ENCODE measurements at places on chromosomes 3 and 15.
A peak's percentile ranks its signal among the peaks of the same experiment; 100 is the strongest.

DNA sequence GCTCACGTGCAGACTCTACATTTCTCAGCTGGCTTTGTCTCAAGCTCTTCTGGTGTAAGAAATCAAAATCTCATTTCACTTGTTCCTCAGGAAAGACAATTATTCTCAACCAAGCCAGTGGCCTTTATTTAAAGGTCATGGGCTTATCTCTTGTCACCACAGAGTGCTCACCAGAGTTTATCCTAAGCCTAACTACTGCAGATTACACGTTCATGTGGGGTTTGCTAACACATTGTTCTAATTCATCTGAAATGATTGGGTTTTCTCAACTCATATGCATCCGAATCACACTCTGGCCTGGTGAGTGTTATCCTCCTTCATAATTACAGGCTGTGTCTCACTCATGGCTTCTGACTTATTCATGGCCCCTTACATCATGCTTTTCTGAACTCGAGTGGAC lies 83.3 kb upstream of the TSC22D2 start:
- H3K27ac ChIP-seq, result no peak overlapping the region
- no peaks in the 10 kb centered on the region for H3K27me3 ChIP-seq
- H3K4me3 ChIP-seq, result no peak overlapping the region
- H3K36me3 ChIP-seq, result no peaks in the 10 kb centered on the region

- H3K36me3 ChIP-seq, result no peaks in the 10 kb centered on the region
- H3K27ac ChIP-seq, result no peak overlapping the region
- no peak for DNase-seq
- H3K4me3 ChIP-seq, result no peak overlapping the region
- H3K4me1 ChIP-seq, result no peaks in the 10 kb centered on the region
- H3K27me3 ChIP-seq, result no peaks in the 10 kb centered on the region
These were observed 530.9 kb upstream of the TGFBR2 start for GRCh38 chr3:30075514-30075913.

DNA sequence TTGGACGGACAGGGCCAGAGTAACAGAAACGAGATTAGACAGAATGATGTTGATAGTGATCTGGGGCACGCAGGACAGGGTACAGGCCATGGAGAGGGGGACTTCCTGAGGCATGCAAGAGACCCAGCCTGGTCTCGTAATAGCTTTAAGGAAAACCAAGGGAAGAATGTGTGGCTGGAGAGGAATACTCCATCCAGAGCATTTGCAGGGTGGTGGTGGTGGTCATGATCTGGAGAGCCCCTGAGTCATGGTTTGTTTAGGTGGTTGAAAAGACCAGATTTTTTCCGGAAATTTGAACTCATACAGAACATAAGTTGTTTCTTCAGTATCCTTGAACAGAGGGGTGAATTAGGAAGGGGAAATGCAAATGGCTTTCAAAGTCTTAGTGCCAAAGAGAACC lies 138.5 kb downstream of the DUT start:
- DNase-seq, result no peak
- no peak overlapping the region for H3K4me3 ChIP-seq
- no peaks in the 10 kb centered on the region for H3K27me3 ChIP-seq
- H3K4me1 ChIP-seq, result peaks cover 11% of the 10 kb centered on the region
- H3K27ac ChIP-seq, result no peak overlapping the region

GRCh38 chr15:39784125-39784524 lies 1.5 kb upstream of the FSIP1 start:
- DNase-seq, result no peak
- H3K36me3 ChIP-seq, result no peaks in the 10 kb centered on the region
- peaks cover 28% of the 10 kb centered on the region for H3K4me1 ChIP-seq
- H3K27me3 ChIP-seq, result no peaks in the 10 kb centered on the region
- no peak overlapping the region for H3K4me3 ChIP-seq

DNA sequence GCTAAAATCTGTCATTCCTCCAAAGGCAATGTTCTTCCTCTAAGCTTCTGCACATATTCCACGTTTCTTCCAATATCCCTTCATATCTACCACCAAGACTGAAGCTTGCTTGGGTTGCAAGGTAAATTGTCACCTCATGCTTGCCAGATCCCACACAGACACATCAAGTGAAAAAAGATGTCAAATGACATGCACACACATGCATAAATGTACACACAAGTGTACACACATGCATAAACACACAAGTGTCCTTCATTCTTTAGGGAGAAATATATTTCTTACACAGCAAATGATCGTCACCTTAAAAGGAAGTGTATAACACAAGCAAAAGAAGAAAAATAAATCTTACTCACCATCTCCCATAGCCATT lies 59.4 kb downstream of the CLASP2 start:
- no peak for DNase-seq
- peaks cover 14% of the 10 kb centered on the region for H3K4me1 ChIP-seq
- H3K27ac ChIP-seq, result no peak overlapping the region
- H3K4me3 ChIP-seq, result no peak overlapping the region
- no peaks in the 10 kb centered on the region for H3K27me3 ChIP-seq
- H3K36me3 ChIP-seq, result no peaks in the 10 kb centered on the region

- H3K4me1 ChIP-seq, result no peaks in the 10 kb centered on the region
- no peaks in the 10 kb centered on the region for H3K36me3 ChIP-seq
- DNase-seq, result no peak
- H3K27ac ChIP-seq, result no peak overlapping the region
- no peaks in the 10 kb centered on the region for H3K27me3 ChIP-seq
- H3K4me3 ChIP-seq, result no peak overlapping the region
These were observed 38.7 kb downstream of the C3orf38 start for GRCh38 chr3:88188436-88188835.

DNA sequence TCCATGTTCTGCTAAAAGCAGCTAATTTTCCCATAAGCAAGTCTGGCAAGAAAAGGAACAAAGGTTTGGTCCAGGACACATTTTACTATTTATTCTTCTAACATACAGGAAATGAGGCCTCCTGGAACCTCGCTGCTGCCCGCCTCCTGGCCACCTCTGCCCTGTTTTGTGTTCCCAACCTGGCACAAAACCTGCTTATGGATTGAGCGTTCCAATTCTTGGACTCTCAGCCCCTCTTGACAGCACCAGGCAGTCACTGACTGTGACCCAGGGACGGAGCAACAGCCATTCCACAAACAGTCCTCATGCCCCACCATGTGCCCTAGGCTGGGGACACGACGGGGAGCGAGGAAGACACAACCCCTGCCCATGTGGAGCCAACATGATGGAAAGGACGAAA lies 11.6 kb upstream of the SSUH2 start:
- H3K27ac ChIP-seq, result no peak overlapping the region
- DNase-seq, result no peak
- H3K36me3 ChIP-seq, result no peaks in the 10 kb centered on the region

DNA sequence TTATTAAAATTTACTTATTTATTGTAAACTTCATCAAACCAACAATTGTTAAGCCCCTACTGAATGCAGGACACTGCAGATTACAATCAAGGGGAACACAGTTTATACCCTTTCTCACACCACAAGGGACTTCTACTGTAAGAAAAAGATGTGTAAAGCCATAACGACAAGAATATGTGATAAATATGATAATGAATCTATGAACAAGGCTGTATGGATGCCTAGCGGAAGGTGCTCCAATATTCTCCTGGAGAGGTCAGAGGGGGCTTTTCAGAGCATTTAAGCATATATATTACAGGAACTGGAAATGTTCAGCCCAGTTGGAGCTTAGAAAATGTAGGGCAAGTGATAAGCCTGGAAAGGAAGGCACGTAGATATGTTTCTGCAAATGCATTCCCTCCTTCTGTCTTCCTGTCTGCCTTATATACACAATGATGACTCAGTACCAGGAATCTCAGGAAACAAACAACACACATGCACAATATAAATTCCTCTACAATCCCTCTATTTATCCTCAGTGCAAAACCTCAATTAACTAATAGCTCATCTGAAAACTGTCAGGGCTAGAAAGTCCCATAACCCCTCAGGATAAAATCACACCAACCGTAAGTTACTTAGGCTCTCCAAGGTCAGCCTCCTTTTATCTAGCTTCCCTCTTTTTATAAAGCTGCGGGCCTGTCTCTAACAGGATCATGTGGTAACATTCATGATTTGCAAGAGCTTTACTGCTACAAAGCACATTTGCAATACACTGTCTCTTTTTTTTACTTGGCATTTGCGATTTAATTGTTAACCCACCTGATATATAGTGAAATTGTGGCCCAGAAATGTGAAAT lies 393.1 kb downstream of the LPP start:
- no peak overlapping the region for H3K4me3 ChIP-seq
- no peaks in the 10 kb centered on the region for H3K27me3 ChIP-seq
- H3K4me1 ChIP-seq, result peaks cover 13% of the 10 kb centered on the region
- H3K27ac ChIP-seq, result peak overlapping the region; percentile 54

GRCh38 chr3:54736459-54736858 lies 191.4 kb downstream of the LRTM1 start:
- H3K27me3 ChIP-seq, result no peaks in the 10 kb centered on the region
- H3K36me3 ChIP-seq, result no peaks in the 10 kb centered on the region
- no peak overlapping the region for H3K27ac ChIP-seq
- no peaks in the 10 kb centered on the region for H3K4me1 ChIP-seq

GRCh38 chr15:33655488-33655887 lies 312.8 kb upstream of the CHRM5 start:
- no peak overlapping the region for H3K27ac ChIP-seq
- H3K4me1 ChIP-seq, result no peaks in the 10 kb centered on the region
- DNase-seq, result no peak
- H3K4me3 ChIP-seq, result no peak overlapping the region
- no peaks in the 10 kb centered on the region for H3K27me3 ChIP-seq

DNA sequence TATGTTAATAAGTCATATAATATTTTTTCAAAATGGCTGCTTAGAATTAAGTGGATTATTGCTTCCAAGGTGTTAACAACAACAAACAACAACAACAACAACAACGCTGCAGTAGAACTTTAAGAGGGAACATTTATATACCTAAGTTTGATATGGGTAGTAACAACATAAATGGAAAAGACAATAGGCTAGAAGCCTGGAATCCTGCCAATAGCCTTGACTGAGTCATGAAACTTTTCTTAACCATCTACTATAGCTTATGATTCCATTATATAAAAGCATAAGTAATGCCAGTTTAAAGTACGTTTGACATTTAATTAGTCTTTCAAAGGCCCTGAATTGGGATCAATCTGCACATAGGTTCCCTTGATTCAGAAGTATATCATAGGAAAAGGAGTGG lies 31.2 kb downstream of the SATB1 start:
- no peaks in the 10 kb centered on the region for H3K4me1 ChIP-seq
- no peaks in the 10 kb centered on the region for H3K36me3 ChIP-seq
- no peak overlapping the region for H3K4me3 ChIP-seq

DNA sequence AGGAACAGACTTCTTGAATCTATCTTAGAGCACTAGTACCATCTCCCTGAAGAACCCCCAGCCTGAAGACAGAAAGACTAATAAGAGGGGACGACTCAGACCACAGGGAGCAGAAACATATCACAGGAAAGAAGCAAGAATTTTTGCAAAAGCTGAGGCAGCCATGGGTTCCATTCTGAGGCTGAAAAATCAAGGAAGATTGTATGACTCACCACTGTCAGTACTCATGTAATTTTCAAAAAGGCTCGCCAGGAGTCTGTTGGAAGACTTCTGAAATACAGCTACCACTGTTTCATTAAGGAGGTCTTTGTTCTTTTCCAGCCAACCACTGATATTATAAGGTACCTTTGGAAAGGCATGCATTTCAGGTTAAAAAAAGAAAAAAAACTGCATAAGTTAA lies 47.5 kb downstream of the MYH15 start:
- no peak for DNase-seq
- no peaks in the 10 kb centered on the region for H3K36me3 ChIP-seq
- no peak overlapping the region for H3K4me3 ChIP-seq
- no peaks in the 10 kb centered on the region for H3K27me3 ChIP-seq
- no peak overlapping the region for H3K27ac ChIP-seq

DNA sequence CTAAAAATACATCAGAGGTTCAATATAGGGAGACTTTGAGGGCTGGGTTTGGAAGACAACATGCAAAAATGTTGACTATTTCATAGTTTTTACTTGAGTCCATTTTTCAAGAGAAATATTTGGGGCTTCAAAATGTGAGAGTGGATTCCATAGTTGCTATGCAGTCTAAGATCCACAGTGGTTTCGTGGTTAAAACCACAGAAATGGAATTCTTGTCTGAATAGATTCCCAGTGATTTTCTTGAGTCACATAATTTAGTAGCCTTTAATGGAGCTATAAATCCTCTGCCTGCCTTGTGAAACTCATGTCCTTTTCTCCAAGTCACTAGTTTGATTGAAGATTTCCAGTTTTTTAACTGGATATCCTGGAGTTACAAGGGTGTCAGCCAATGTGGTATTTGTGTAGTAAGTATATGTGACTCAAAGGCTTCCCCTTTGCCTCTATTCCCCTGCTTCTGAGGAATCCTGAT lies 94.7 kb upstream of the RBMS3 start:
- no peaks in the 10 kb centered on the region for H3K27me3 ChIP-seq
- H3K27ac ChIP-seq, result peak overlapping the region; percentile 98
- DNase-seq, result no peak
- no peaks in the 10 kb centered on the region for H3K36me3 ChIP-seq

DNA sequence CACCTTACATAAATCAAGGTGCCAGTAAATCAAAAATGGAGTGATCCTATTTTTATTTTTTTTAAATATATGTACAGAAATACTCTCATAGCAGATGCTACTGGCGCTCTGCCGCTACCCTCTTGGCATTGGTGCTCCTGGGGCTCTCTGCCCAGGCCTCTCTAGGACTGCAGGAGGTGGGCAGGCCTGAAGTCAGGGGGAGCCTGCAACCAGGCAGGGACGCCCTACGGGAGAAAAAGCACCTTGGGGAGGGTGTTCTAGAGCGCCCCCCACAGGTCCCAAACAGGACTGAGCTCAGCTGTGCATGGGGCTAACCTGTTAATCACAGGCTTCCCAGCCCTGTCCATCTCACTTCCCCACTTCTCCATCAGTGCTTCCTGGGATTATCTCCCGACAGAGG lies 192.5 kb downstream of the SHQ1 start:
- H3K27ac ChIP-seq, result no peak overlapping the region
- H3K27me3 ChIP-seq, result no peaks in the 10 kb centered on the region
- peaks cover 35% of the 10 kb centered on the region for H3K4me1 ChIP-seq
- DNase-seq, result no peak
- H3K4me3 ChIP-seq, result no peak overlapping the region

GRCh38 chr3:117893001-117893400 lies 1141.6 kb downstream of the IGSF11 start:
- no peaks in the 10 kb centered on the region for H3K36me3 ChIP-seq
- H3K4me1 ChIP-seq, result no peaks in the 10 kb centered on the region
- H3K27ac ChIP-seq, result no peak overlapping the region

- H3K4me3 ChIP-seq, result no peak overlapping the region
- no peak for DNase-seq
- H3K27me3 ChIP-seq, result no peaks in the 10 kb centered on the region
- no peak overlapping the region for H3K27ac ChIP-seq
- no peaks in the 10 kb centered on the region for H3K36me3 ChIP-seq
These were observed 265.3 kb downstream of the ERC2 start for GRCh38 chr3:56202997-56203396.

Measured in RWPE2 (cell line).